NCI-H2029 (cell line): ENCODE measurements at places on chromosomes 16 and 17.
A peak's percentile ranks its signal among the peaks of the same experiment; 100 is the strongest.

DNA sequence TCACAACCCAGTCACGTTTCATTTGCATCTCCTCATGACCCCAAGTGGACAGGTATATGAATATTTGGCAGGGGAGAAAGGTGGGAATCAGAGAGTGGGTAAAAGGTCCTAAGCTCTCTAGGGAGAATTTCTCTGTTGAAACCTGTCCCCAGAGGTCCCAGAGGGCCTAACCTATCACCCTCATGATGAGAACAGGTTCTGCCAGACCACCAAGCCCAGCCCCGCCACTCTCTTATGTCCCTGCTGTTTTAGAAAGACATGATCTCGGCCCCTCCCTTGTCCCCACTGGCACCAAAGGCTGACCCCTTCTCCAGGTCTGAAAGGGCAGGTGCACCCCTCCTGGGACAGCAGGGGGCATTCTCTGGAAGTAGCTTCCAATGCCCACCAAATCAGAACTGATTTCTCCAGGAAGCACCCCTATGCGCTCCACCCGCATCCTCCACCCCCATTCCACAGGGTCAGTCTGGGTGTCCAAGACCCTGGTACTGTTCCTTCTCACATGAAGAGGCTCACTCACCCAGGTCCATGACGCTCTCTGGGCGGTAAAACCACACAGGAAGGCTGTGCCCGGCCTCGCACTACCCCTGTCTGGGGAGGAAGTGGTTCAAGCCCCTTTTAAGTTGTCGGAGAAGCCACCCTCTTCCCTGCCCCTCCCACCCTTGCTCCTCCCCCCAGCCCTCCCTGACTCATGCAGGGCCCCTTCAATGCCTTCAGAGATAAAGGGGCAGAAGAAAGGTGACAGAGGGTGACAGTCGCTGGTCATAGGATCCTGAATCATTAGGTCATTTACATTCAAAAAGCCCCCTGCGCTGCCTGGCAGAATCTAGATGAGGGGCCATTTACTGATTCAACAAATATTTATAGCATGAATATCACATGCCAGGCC, at the start of gene CCR7:
CCR7 (minus strand) TSS at position 590 of the 886 bp plus-strand sequence; CDS start at position 527, 63 bp downstream.
- DNase-seq = no peak

DNA sequence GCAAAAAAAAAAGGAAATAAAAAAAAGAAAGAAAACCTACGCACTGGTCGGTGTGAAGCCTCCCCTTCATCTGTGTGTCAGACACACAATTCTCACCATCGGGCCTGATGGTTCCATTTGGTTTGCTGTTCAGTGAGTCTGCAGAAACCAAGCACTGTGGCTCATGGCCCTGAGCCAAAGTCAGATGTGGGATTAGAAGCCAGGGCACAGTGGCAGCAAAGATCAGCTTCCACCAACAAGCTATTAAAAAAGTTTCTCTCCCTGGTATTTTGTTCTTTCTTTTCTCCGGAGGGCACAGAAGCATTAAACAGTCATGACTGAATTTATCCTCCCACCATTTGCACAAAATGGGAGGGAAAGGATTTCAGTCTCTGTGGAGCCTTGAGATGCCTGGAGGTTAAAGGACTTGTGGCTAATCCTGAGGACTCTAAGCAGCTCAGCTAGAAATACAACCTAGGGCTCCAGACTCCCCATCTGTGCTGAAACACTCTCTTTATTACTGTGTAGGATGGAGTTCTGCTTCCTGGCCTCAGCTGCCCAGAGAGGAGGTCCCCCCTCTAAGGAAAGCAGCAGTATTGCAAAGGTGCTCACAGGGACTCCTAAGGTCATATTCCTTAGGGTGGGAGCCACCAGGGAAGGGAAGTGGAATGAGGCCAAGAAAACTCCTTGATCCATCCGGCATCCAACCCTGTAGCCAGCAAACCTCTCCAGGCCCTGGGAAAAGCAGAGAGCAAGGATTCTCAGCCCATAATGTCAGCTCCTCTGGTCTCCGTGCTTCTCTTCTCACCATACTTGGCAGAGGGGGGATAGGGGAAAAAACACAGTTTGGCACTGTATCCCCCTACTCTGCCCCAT, 28.2 kb downstream of the SLC39A11 start:
- no peak for DNase-seq

DNA sequence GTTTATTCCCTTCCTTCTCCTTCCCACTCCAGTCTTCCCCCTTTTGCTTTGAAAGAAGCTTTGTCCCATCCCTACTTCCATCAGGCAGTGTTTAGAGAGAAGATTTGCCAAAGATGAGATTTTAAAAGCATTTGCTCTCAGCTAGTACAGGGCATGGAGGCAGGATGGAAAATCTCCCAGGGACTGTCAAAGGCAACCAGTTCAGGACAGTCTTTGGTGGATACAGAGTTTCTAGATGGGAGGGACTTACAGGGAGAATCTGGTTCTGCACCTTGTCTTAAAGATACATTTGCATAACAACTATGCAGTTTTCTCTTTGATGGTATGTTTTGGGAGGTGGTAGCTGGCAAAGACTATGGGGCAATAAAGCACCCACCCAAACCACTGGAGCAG, 26.2 kb downstream of the CHD9 start:
- no peak for DNase-seq

DNA sequence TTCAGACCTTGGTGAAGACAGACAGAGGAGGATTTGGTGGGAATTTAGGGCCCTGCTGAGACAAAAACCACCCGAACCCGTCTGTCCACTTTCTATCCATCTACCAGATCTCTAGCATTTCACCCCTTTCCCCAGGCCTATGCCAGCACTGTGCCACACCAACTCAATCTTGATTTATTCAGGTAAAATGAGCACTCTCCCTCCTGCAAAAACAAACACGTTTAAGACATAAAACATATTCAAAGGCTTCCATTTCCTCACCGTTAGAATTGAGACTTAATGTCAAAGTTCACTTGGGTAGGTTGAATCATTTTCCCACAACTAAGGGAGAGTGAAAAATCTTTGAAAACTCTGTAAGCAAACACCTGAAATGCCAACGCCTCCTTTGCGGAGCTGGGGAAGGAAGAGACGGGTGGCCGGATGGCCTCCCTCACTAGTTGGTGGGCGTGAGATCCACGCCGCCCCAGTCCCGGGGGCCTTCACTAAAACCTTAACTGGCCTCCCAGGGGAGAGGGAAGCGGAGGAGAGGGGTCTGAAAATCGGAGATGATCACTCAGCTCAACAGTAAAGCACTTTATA, 862 bp downstream of the DCAKD start:
- no peak for DNase-seq

GRCh38 chr16:4313563-4314531, 2.0 kb upstream of the GLIS2 start:
- DNase-seq = no peak

DNA sequence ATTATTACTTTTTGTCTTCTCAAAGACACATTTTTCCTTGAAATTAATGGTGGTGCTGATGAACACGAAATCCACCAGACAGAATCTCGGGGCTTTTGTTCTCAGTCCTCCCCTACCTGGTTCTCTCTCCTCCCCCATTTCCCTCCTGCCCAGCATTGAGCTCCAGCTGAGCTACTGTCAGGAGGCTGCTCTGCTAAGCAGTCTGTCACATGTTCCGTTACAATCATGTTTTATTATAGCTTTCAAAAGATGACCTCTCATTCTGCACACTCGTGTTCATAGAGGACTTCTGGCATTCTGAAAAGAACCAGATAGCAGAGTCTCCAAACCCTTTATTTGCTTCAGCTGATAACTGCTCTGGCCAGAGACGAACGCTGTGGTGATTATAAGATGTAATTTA, 732.5 kb upstream of the RBFOX1 start:
- no peak for DNase-seq

DNA sequence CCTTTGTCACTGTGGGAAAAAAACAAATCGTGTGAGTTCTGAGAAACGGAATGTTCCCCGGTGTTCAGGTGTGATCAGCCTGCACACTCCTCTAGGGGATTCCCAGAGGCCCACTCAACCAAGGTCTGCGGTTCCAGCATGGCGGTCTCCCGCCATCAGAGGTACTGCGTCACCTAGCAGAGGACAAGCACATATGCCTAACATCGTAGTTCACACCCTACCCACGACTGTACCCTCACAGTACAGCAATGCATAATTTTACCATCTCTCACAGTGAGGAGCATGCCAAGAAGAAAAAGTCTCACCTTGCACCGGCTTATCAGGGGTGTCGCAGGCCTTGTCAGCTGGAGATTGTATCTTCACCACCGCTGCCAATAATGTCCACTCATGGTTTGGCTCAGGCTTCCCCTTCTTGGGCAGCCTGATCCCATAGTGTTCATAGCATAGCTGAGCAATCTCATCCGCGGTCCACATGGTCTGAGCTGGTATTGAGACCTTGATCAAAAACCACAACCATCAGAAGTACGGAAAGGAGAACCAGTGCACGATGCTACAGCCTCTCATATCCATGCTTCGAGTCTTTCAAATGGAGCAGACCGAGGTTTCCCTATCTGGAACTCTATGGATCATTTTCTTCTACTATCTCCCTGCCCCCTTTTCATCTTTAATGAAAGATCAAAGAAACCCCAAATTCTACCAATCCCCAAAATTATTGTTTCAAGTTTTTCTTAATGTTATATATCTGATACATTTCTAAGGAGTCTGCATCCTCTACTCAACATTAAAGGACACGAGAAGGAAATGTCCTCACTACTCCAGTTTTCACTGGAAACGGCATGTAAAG, 2.5 kb downstream of the ADAT1 start:
- DNase-seq = no peak

- no peak for DNase-seq
These were observed 5.0 kb downstream of the CENPX start for GRCh38 chr17:82017612-82018151.

GRCh38 chr17:67528751-67529436, 151.8 kb downstream of the PITPNC1 start:
- DNase-seq = peak; percentile 91

DNA sequence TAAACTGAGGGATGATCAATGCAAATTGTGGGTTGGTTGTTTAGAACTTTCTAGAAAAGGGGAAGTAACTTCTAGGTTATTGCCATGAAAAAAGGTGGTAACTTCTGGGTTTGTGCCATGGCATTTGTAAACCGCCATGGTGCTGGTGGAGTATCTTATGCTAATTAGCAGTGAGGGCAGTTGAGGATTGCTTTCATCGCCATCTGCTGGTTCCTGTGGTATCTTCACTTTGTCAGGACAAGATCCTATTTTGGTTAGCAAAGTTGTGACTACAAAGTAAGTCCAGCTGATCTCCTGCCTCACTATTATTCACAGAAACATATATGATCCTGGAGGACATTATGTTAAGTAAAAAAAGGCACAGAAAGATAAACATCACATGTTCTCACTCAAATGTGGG, 1332.3 kb downstream of the CDH11 start:
- DNase-seq = no peak

DNA sequence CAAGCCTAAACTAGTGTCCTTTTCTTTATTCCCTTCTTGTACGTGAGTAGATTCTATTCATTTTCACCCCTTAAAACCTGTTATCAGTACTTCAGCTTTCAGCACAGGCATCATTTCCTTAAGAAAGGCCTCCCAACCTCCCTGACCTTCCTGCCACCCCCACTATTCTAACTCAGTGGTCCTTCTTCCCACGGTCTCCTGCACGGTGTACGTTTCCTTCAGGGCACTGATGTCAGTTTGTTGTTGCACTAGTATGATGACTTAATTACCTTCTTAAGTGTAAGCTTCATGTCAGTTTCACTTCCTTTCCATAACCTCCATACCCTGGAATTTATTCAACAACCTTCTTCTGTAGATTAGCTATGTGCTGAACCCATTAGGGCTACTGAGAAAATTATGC, 484.2 kb downstream of the HS3ST4 start:
- no peak for DNase-seq

- no peak for DNase-seq
These were observed 336.8 kb upstream of the MON1B start for GRCh38 chr16:76854234-76854633.

DNA sequence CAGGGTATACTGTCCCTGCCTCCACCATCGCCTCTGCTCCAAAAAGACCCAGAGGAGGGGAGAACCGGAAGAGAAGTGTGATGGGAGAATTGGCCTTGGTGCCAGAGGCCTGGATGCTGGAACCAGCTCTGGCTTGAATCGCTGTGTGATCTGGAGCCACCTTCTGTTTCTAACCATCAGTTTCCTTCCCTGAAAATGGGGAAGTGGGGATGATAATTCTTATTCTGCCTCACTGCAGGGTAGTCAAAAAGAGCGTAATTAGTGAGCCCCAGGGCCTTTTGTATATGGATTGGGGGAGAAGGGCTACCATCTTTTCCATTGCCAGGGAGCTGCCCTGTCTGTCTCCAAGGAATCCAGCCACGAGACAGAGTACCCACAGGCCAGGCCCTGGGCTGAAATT, 52.2 kb downstream of the CCT6B start:
- no peak for DNase-seq

GRCh38 chr16:62033065-62033464, 3.2 kb downstream of the CDH8 start:
- DNase-seq = no peak

DNA sequence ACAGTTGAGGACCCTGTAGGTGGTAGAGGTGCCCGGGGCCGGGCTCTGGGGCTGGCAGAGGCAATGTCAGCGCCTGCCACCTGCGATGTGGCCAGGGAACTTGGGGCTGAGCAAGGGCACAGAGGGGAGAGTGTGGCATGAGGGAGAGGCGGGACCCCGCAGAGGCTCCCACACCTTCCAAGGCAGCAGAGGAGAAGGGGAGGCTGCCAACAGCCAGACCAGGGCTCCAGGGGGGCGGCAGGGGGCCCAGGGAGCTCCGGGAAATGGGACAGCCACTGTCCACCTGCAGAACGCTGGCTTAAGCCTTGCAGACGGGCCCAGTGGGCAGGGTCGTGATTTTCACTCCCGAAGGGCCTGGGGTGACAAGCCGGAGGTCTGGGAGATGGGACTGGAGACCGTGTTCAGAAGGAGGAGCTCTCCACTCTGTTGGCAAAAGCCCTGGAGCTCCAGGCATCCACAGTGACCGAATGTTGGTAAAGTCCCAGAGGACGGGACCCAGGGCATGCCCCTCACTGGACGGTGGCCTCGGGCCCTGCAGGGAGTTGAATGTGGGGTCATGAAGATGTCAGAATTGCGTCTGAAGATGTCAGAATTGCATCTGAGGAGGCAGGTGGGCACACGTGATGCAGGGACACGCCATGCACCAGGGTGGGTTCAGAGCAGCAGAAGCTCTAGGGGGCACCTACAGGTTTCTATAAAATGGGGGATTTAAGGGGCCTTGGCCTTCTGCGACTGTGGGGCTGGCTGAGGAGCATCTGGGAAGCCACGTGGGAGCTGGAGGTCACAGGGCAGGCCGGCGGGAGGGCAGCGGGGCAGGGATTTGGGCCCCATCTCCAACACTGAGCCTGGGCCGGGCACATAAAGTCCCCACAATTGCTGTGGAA, 18.6 kb downstream of the CD7 start:
- DNase-seq = no peak

DNA sequence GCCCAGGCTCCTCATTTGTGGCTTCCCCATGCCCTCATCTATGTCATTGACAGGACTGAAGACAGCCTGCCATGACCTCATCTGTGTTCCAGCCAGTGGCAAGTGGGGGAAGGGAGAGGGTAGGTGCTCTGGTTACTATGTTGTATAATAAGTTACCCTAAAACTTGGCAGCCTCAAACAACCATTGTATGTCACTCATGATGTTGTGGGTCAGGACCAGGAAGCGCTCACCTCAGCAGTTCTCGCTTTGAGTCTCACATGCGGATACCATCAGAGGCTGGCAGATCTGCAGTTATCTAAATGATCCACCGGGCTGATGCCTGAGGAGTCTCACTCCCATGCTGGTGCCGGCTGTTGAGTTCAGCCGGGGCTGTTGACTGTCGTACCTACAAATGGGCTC, 89.0 kb upstream of the TMEM97 start:
- DNase-seq = no peak
